ENCODE measurements at places on chromosomes 7 and 10.

GRCh38 chr10:123470336-123470921, 195.7 kb upstream of the GPR26 start:
- DNase-seq: no peak

GRCh38 chr7:29146057-29146706, at the start of gene CPVL:
TSS of gene CPVL (minus strand) at chr7:29146537. CDS start at chr7:29121061, 25,476 bp downstream.
- DNase-seq: no peak

GRCh38 chr7:40644454-40645188, 509.8 kb downstream of the SUGCT start:
- no peak for DNase-seq

DNA sequence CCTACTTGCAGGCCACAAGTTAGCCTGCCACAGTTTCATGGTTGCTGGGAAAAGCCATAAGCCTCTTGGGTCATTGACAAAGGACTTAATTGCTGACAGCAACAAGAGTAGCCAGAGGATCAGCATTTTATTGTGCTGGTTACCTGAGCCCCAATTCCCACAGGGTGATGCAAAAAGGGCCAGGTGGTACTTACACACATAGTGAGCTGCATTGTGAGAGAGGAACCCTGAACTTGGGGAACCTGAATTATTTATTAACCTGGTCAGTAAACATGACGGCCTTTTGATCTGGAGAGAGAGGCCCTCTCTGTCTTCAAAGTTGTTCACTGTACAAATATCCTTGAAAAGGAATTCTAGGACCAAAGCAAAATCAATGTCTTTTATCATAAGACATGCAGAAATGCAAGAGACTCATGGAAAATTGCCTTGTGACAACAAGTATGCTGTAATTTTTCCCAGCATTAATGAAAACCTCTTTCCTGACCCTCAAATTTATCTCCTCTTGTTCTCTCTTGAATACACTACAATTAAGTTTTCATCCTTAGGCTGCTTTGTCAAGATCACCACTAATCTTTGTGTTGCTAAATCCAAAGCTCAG, 102.9 kb upstream of the PHYHIPL start:
- DNase-seq: no peak

- DNase-seq: no peak
Observed at GRCh38 chr10:122646511-122647382, 52.9 kb downstream of the C10orf120 start.

GRCh38 chr10:71512761-71513539, 116.2 kb downstream of the CDH23 start:
- DNase-seq: no peak

GRCh38 chr7:112202816-112203215, 3.4 kb downstream of the DOCK4 start:
- DNase-seq: no peak

Data from AG04450 (cell line).